Activated CD4-positive, alpha-beta T cell treated with anti-CD3 and anti-CD28 coated beads, Interleukin-2, amount 10 ng/mL, durations not matched to agents 24 days and 14 days (primary cell): ENCODE measurements at places on chromosomes 2 and 18. TPM values are rescaled to one million over a fixed set of nuclear protein-coding genes. Genes with fewer than 3 reads are reported as not detected.

DNA sequence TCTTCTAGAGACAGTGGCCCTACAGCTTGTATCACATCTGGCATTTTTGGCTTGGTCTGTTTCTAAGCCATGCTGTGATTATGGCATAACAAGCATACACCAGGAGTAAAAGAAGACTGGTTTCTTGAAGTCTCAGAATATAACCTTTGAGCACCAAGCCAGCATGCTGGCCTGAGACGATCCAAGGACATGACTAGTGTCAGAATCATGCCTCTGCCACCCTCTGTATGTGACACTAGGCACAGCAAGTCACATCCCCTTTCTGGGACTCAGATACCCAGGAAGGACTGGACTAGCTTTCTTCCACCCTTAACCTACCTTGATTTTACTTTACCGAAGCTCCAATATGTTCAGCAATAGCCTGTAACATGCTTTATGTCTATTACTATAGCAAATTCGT is 345.5 kb downstream of the SETBP1 start:
- DNase-seq = no peak

- no peak for DNase-seq
These were observed 589.2 kb upstream of the ZEB2 start for GRCh38 chr2:145108959-145109710.

- no peak for DNase-seq
These were observed 87.2 kb upstream of the MGAT4A start for GRCh38 chr2:98818164-98818563.

DNA sequence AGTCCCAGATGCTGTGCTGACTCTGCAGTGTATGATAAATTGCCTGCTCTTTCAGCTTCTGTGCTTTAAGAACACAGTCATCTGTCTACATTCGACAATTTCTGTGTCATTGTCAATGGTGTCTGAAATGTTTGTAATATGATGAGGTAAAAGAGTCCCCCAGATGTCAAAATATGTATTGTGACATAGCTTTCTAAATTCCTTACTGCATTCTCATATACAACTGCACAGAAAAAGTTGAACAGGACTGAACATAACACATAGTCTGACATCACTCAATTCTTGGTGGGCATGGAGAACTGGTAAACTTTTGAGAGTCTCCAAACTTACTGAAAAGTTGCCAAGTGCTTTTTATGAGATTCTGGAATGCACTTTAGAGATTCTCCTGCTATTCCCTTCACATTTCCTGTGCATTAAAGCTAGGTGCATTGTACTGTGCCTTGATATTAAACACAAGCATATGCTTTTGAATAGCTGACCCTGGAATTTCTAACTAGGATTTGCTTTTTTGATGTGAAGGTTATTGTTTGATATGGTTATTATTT is 48.1 kb upstream of the ARHGAP28 start:
- DNase-seq = no peak

Gene HTR2B
- 0.09 TPM in 1 of 2 replicates, not detected in the other for total RNA-seq

DNA sequence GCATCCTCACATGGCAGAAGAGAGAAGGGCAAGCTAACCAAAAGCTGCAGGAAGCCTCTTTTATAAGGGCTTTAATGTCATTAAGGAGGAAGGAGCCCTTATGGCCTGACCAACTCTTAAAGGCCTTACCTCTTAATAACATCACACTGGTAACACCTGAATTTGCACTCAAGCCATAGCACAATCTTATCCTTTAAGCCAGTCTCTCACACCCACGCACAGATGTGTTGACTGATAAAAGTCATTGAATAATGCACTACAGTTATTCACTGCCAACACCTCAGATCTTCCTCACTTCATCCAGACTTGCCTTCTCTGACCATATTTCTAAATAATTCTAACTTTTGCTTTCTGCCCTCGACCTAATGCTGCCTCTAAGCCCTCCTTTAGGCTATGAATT is 516.8 kb downstream of the ADCYAP1 start:
- DNase-seq = no peak

GRCh38 chr2:108634011-108634410 is 85.3 kb upstream of the RANBP2 start:
- no peak for DNase-seq

DNA sequence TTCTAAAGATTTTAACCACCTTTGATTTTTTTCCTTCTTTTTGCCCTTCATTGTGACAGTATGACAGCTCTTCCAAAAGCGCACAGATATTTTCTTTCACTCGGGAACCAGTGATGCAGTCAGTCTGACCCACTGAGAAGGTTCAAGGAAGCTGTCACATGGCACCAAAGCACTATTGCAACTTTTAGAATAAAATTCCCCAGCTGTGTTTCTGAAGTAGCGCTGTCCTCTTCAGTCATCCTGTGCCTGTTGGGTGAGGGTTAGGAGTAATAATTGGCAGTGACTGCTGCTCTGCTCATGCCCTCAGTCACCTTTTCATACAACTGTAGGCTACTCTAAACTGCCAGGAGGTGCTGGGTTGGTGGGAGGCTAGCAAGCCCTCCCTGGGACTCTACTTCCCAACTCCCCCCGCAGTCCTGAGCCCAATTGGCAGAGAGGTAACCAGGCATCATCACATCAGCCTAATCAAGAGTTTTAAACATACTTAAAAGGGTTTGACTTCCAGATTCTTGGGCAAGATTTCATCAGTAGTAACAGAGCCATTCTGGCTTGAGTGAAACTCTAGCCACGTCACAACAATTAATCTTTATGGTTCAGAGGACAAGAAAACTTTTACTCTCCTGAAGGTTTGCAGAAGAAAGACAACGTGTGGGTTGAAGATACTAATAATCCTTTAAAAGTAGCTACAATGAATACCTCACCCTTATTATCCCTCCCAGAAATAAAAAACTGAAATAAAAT is 473.3 kb downstream of the FBXO15 start:
- DNase-seq = no peak

- no peak for DNase-seq
These were observed 24.2 kb upstream of the UGT1A8 start for GRCh38 chr2:233593201-233593600.

DNA sequence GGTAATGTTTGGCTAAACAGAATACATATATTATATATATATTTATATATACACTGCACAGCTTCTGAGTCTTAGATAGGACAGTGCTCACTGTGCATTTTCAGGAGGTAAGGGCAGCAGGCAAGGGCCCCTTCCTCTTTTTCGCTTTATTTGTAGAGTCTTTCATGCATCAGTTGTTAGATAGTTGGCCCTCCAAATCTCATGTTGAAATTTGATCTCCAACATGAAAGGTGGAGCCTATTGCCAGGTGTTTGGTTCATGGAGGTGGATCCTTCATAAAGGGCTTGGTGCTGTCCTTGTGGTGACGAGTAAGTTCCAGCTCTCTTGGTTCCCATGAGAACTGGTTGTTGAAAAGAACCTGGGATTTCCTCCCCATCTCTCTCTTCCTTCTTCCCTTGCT is 48.1 kb downstream of the TSN start:
- no peak for DNase-seq

- DNase-seq = no peak
These were observed 33.0 kb upstream of the CCDC150 start for GRCh38 chr2:196606516-196606915.

DNA sequence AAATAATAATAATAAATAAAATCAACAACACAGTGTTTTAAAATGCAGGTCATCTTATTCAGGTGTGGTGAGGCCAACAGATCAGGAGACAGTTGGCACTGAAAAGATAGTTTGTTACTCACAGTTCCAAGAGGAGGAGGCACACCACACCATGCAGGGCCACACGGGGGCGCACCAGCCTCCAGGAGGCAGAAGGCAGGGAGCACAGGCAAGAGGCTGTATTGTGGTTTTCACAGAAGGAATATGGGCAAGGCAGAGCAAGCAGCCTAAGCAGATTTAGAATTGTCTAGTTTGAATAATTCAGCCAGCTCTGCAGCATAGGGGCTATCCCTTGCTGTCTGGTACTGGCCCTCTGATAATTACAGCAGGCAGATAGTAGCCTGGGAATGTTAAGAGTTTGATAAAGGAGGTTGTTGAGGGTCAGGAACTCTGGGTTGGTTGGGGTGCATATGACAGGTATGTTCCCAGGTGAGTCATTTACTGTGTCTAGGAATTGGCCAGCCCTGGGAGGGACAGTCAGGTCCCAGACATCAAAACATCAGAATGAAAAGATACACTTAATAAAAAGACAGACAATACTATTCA is 31.3 kb downstream of the KIAA2012 start:
- DNase-seq = peak; percentile 82

DNA sequence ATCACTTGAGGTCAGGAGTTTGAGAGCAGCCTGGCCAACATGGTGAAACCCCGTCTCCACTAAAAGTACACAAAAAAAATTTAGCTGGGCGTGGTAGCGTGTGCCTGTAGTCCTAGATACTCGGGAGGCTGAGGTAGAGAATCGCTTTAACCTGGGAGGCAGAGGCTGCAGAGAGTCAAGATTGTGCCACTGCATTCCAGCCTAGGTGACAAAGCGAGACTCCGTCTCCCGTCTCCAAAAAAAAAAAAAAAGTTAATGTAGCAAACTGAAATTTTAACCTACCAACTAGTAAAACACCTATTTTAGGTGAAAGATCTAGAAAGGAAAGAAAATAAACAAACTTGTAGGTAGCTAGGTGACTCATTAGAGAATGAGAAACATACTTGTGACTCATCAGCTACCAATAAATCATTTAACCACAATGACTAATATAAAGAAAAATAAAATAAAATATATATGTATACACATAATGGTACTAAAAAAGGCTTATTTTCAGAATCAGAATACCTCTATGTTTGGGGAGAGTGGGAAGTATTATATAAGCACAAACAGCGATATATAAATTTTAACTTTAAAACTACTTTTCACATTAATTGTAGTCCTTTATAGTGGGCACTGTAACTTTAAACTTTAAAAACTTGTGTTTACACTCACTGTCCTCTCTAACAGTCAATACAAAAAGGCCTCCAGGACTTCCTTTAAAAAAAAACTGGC is 36.6 kb downstream of the DARS1 start:
- DNase-seq = peak; percentile 71

DNA sequence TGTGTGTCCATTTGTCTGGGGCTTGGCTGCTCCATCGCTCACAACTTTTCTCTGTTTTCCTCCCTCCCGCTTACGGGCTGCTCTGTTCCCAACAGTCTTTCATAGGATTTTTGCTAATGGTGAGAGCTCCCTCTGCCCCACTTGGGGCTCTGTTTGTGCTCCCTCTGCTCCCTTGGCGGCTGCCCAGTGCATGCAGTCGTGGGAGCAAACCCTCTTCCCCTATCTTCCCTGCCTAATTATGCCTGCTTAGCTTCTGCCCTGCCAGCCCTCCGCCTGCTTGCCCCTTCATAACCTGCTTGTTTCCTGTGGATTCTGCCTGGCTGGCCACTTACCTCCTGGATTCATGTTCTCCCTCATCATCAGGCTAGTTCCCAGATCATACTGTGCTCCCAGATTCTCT is 6.6 kb upstream of the KRTCAP3 start:
- no peak for DNase-seq

Gene NFE2L2
- 63.5 and 63.7 TPM in 2 replicates for total RNA-seq

DNA sequence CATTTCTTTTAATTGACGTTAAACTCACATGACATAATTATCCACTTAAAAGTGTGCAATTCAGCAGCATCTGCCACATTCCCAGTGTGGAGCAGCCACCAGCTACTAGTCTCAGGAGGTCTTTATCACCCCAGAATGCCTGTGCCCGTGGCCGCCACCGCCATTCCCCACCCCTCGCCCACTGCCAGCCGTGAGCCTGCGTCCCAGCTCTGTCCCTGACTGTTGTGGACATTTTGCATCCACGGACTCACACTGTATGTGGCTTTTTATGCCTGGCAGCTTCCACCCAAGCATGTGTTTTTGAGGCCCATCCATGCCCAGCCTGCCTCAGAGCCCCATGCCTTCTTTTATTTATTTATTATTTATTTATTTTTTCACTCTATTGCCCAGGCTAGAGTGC is 9.2 kb downstream of the BOK start:
- no peak for DNase-seq

DNA sequence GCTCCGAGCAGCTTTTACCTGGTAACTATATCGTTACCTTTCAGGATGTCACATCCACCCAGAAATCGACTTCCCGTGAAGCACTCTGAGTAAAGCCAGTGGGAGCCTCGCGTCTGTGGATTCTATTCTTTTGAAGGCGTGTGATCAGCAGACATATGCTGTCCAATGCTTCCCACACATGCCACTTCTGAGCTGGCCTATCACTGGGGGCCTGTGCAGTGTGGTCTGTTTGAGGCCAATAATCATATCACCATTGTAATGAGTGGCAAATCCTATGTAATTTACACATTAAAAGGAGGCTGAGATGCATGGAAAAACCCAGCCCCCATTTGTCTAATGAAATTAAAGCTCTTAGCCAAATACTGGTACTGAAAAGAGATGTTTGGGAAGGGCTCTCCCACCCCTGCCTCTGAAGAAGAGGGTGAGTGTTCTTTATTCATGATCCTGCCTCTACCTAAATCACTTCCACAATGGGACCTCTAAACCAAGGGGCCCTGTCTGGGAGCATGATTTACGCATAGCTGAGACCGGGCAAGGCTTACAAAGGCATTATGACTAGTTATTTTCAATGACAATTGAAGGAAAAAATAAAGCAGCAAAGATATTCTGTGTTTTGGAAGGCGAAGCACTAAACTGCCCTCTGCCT is 686.8 kb downstream of the ZEB2 start:
- no peak for DNase-seq

DNA sequence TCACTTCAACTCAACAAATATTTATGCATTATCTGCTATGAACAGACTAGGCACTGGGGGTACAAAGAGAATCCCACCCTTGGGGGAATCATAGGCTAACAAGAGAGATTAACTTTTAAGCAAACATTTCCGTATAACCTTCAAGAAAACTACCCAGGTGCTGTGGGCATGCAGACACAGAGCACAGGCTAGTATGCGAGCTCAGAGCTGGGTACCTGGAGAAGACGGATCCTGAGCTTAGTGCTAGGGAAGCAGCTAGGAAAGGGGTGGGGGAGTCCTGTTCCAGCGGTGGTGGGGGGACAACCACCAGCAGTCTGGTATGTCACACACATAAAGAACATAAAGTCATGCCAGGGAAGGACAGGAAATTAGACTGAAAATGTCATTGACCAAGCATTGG is 17.5 kb upstream of the DSG3 start:
- no peak for DNase-seq

GRCh38 chr2:58788402-58788801 is 547.3 kb upstream of the FANCL start:
- no peak for DNase-seq

Gene MYO7B
- total RNA-seq = 0.07 and 0.12 TPM in 2 replicates

GRCh38 chr18:7370802-7371201 is 139.9 kb downstream of the LRRC30 start:
- DNase-seq = no peak

Gene RIT2
- not detected in 2 replicates for total RNA-seq

DNA sequence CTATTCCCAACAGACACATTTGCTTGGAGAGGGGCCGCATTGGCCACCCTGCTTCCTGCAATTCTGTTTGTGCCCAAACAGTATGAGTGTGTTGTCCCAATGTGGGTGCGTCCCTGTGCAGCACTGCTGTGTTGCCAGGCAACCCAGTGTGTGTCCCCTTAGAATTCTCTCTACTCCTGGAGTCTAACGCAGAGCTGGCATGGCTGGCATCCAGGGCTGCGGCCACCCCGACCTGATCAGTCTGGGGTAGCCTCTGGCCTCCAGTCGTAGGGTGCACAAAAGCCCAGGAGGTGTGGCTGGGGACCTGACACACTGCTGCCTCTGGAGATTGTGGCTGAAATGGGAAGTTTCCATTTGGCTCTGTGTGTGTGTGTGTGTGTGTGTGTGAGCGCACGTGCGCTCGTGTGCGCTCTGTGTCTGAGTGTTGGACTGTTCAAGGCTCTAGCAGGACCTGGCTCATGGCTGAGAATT is 48.0 kb downstream of the TEX44 start:
- DNase-seq = no peak

- DNase-seq = no peak
These were observed 75.4 kb upstream of the MAP2 start for GRCh38 chr2:209348433-209348832.

- DNase-seq = no peak
These were observed 9.3 kb upstream of the SNORC start for GRCh38 chr2:232860593-232861241.
